Pancreas (tissue), 10 donors: ENCODE measurements at places on chromosomes 1 and 21. TPM values are rescaled to one million over a fixed set of nuclear protein-coding genes. Genes with fewer than 3 reads are reported as not detected.

TMPRSS15 gene
- total RNA-seq, result not detected

BLACAT1 gene
- not detected for total RNA-seq

ADAM30 gene
- not detected for total RNA-seq

DMBX1 gene
- total RNA-seq, result not detected

BCL2L15 gene
- total RNA-seq, result 25.8 TPM

PPT1 gene
- 74.1 TPM for total RNA-seq

TMEM82 gene
- not detected for total RNA-seq

PLPPR5 gene
- total RNA-seq, result not detected

LCE2C gene
- total RNA-seq, result not detected

PADI3 gene
- total RNA-seq, result not detected

ITLN2 gene
- not detected for total RNA-seq

HSD3B2 gene
- not detected for total RNA-seq

LINGO4 gene
- total RNA-seq, result 0.52 TPM

TLCD4 gene
- 19.5 TPM for total RNA-seq

RHBG gene
- 0.24 TPM for total RNA-seq

DFFA gene
- total RNA-seq, result 16.3 TPM

TMCC2 gene
- total RNA-seq, result 0.83 TPM

SLC44A3 gene
- total RNA-seq, result 24.9 TPM

S100A8 gene
- 2.0 TPM for total RNA-seq

LMX1A gene
- total RNA-seq, result not detected

S100A9 gene
- 35.7 TPM for total RNA-seq

B4GALT3 gene
- 22.0 TPM for total RNA-seq

NTRK1 gene
- total RNA-seq, result 0.79 TPM

SLC2A5 gene
- total RNA-seq, result 0.79 TPM

PAQR6 gene
- 0.51 TPM for total RNA-seq

FAM167B gene
- 2.8 TPM for total RNA-seq

COQ8A gene
- 106 TPM for total RNA-seq

UMODL1 gene
- total RNA-seq, result not detected

NSL1 gene
- 10.7 TPM for total RNA-seq

OR2T11 gene
- not detected for total RNA-seq

PPM1J gene
- total RNA-seq, result 0.92 TPM

PRAMEF12 gene
- total RNA-seq, result not detected

FAM78B gene
- 1.4 TPM for total RNA-seq

LCE3D gene
- total RNA-seq, result not detected

TIE1 gene
- total RNA-seq, result 3.8 TPM

LENEP gene
- total RNA-seq, result 0.29 TPM

TAL1 gene
- 0.28 TPM for total RNA-seq

CD1E gene
- 0.55 TPM for total RNA-seq

SH2D1B gene
- not detected for total RNA-seq

RBM15 gene
- total RNA-seq, result 6.9 TPM

ADCY10 gene
- total RNA-seq, result 0.16 TPM

SHISA4 gene
- total RNA-seq, result 5.9 TPM

RGS5 gene
- 18.3 TPM for total RNA-seq

FCRLB gene
- 0.51 TPM for total RNA-seq

FCER1G gene
- total RNA-seq, result 10.9 TPM
